AG04450 (cell line): ENCODE measurements at places on chromosomes 13 and 19.
A peak's percentile ranks its signal among the peaks of the same experiment; 100 is the strongest.

GRCh38 chr13:95652244-95652764, 7.8 kb upstream of the DZIP1 start:
- DNase-seq, result no peak

DNA sequence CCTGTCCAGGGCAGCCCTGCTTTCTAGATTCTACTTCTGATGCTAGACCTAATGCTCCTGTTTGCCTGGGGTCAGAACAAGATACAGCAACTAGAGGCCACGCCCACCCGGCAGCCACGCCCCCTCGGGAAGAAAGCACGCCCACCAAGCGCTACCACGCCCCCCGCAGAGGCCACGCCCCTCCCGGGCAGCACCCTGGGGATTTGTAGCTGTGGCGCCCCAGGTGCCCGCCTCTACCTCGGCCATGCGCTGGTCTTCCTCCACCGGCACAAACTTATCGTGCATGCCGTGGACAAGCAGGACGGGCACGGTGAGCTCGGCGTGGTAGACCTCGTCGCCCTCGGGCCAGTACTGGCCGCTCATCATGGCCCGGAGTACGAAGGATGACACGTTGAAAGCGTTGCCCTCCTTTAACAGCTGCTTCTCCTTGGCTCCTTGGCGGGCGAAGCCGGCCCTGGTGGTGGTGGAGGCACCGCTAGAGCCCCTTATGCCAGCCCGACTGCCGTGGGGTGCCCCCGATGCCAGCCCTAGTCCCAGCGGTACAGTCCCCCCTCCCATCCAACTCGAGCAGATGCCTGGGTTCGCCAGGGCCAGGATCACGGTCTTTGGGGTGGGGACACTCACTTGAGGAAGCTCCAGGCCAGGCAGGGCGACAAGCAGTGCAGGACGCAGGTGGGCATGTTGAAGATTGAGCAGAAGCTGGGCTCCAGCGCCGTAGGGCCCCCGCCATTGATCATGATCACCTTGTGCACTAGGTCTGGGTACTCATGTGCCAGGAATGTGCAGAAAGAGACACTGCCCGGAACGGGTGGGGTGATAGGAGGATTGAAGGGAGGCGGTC, 9.0 kb downstream of the ABHD8 start:
- DNase-seq, result no peak

GRCh38 chr13:47437406-47437805, 540.6 kb upstream of the HTR2A start:
- DNase-seq, result peak; percentile 66

- no peak for DNase-seq
Measured at GRCh38 chr13:34654647-34655046, 287.4 kb upstream of the NBEA start.

DNA sequence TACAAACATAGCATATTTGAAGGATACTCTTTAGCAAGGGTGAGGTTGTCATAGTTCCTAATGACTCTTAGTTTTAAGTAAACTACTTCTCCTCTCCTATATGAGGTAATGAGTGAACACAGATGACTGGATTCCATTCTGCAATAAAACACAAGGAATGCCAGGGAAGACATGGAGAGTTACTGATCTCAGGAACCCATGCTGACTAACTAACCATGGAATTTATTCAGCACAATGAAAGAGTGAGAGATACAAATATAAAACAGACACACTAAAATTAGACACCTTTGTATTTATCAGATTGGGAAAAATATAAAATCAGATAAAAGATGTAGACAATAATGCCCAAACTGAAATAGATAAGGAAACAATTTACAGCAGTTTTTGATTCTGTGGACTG, 1525.9 kb upstream of the SLC10A2 start:
- DNase-seq, result peak; percentile 30

- DNase-seq, result no peak
Measured at GRCh38 chr13:26880735-26881134, 120.1 kb upstream of the GPR12 start.

GRCh38 chr19:48271531-48272151, 1.8 kb downstream of the ZNF114 start:
- no peak for DNase-seq

- no peak for DNase-seq
Measured at GRCh38 chr19:13079542-13079986, 23.1 kb downstream of the LYL1 start.

DNA sequence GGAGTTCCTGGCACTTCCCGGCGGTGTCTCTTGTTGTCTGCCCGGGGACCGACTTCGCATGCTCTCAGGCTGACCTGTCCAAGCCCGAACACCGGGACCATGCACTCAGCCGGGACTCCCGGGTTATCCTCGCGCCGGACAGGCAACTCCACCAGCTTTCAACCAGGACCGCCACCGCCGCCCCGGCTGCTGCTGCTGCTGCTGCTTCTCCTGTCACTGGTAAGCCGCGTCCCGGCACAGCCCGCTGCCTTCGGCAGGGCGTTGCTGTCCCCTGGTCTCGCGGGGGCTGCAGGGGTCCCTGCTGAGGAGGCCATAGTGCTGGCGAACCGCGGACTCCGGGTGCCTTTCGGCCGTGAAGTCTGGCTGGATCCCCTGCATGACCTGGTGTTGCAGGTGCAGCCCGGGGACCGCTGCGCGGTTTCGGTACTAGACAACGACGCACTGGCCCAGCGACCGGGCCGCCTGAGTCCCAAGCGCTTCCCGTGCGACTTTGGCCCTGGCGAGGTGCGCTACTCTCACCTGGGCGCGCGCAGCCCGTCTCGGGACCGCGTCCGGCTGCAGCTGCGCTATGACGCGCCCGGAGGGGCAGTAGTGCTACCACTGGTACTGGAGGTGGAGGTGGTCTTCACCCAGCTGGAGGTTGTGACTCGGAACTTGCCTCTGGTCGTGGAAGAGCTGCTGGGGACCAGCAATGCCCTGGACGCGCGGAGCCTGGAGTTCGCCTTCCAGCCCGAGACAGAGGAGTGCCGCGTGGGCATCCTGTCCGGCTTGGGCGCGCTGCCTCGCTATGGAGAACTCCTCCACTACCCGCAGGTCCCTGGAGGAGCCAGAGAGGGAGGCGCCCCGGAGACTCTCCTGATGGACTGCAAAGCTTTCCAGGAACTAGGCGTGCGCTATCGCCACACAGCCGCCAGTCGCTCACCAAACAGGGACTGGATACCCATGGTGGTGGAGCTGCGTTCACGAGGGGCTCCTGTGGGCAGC, 661 bp downstream of the FREM2 start:
- no peak for DNase-seq

- no peak for DNase-seq
Measured at GRCh38 chr13:70043685-70044084, 63.9 kb upstream of the ATXN8OS start.

DNA sequence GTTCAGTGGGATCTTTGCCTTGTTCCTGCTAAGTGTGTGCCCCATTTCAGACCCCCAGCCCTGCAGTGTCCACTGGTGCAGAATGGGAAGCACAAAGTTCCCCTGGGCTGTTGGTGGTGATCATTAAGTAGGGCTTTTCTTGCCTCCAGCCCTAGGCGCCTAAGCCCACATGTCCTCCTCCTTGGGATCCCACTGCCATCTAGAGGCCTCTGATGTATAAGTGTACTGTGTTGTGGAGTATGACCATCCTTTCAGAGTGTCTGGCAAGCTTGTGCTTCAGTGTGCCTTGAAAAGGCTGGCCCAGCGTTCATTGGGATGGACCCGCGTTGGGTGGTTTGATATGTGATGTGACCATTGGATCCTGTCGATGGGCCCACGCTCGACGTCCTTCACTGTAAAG, 71.2 kb downstream of the WASF3 start:
- DNase-seq, result no peak

DNA sequence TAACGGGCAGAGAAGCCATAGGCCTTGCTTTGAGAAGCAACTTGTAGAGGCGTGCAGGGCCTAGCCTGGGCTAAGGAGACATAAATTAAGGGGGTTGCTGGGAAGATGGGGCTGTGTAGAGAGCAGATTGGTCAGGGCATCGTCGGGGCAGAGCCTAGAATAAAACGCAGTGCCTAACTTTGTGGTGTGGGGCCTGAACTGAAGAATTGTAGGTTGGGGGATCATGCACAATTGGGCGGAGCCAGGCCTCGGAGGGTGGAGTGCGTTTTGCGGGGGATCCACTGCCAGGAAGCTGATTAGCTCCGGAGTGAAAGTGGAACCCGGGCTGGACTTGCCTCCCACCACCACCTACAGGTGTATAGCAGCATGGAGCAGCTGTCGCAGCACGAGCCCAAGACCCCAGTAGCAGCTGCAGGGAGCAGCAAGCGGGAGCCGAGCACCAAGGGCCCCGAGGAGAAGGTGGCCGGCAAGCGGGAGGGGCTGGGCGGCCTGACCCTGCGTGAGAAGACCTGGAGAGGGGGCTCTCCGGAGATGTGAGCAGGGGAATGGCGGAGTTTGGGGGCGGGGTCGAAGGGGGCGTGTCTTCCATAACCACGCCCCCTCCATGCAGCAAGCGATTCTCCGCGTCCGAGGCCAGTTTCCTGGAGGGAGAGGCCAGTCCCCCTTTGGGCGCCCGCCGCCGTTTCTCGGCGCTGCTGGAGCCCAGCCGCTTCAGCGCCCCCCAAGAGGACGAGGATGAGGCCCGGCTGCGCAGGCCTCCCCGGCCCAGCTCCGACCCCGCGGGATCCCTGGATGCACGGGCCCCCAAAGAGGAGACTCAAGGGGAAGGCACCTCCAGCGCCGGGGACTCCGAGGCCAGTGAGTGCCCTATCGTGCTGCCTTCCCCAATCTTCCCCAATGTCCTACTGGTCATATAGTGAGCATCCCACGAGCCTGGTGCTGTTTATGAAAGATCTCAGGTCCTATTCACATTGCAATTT, 13.8 kb downstream of the DNASE2 start:
- no peak for DNase-seq

- no peak for DNase-seq
Measured at GRCh38 chr13:72622546-72622945, 104.9 kb downstream of the MZT1 start.

GRCh38 chr13:49654011-49654410, 25.7 kb downstream of the ARL11 start:
- no peak for DNase-seq

- DNase-seq, result no peak
Measured at GRCh38 chr19:15551293-15552004, 43.1 kb downstream of the CYP4F22 start.

DNA sequence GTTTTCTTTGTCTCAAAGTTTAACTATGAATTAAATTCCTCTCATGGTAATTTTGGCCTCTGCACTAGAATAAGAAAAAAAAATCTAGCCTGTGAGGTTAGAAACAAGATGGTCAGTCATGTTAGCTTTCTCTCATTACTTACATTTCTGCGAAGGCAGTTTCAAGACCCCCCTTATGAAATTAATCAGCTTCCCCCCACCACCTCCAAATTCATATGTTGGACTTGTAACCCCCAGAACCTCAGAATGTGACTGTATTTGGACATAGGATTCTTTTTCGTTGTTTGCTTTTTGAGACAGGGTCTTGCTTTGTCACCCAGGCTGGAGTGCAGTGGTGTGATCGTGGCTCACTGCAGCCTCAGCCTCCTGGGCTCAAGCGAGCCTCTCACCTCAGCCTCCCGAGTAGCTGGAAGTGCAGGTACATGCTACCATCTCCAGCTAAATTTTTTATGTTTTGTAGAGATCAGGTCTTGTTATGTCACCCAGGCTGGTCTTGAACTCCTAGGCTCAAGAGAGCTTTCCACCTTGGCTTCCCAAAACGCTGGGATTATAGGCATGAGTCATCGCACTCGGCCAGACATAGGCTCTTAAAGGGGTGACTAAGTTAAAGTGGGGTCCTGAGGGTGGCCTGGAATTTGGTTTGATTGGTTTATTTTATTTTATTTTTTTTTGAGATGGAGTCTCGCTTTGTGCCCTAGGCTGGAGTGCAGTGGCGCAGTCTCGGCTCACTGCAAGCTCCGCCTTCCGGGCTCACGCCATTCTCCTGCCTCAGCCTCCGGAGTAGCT, 1.4 kb downstream of the PLA2G4C start:
- DNase-seq, result no peak

DNA sequence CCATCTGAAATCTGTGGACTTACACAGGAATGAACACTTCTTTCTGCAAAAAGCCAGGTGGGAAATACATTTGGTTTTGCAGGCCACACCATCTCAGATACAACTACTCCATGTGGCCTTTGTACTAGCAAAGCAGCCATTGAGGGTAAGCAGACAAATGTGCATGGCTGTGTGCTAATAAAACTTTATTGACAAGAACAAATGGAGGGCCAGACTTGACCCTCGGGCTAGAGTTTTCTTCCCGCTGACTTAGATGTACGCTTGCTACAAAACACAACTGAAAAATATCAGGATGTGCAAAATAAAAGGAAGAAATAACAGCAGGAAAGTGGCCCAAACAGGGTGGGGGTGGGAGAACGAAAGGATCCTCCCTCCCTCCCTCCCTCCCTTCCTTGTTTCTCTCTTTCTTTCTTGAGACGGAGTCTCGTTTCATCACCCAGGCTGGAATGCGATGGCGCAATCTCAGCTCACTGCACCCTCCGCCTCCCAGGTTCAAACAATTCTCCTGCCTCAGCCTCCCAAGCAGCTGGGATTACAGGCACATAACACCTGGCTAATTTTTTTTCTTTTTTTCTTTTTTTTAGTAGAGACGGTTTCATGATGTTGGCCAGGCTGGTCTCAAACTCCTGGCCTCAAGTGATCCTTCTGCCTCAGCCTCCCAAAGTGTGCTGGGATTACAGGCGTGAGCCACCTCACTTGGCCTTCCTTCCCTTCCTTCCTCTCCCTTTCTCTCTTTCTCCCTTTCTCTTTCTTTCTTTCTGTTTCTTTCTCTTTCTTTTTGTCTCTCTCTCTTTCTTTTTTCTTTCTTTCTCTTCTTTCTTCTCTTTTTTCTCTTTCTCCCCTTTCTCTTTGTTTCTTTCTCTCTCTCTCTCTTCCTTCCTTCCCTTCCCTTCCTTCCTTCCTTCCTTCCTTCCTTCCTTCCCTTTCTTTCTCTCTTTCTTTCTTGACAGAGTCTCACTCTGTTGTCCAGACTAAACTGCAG, 29.3 kb downstream of the CCL25 start:
- DNase-seq, result no peak

DNA sequence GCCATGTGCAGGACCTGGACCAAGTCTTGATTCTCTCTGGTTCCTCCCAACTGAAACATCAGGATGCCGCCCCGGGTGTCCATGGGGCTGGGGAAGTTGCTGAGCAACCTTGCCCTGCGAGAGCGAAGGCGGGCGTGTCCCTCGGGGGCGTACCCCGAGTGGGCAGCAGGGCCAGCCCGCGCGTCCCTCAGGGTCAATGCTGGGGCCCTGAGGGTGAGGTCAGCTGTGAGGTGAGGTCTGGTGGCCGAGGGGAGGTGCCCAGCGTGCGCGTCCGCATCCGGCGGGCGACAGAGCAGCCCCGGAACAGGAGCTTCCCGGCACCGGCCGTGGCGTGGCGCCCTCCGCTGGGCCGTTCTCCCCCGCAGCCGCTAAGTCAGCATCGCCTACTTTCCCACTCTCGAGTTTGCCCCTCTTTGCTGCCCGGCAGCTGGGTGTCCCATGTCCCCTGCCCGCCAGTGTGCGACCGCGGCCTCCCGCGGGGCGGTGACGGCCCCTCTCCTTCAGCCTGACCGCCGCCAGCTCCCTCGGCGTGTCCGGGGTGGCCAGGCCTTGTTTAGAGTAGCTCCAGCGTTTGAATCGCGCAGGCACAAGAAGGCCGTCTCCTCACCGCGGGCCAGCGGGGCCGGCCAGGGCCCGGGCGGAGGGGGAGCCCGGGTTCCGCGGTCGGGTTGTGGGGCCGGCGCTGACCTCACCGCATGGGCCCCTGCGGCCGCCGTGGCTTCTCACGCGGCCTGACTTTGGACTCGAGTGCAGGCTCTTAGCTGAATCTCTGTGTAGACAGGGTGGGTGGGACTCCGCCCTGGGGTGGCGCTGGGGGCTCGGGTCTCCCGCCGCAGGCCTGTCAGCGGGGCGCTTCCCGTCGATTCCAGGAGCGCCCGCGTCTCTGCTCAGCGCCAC, 33.0 kb downstream of the GJA3 start:
- no peak for DNase-seq
